ENCODE measurements at places on chromosomes 6 and 20.
A peak's percentile ranks its signal among the peaks of the same experiment; 100 is the strongest.

DNA sequence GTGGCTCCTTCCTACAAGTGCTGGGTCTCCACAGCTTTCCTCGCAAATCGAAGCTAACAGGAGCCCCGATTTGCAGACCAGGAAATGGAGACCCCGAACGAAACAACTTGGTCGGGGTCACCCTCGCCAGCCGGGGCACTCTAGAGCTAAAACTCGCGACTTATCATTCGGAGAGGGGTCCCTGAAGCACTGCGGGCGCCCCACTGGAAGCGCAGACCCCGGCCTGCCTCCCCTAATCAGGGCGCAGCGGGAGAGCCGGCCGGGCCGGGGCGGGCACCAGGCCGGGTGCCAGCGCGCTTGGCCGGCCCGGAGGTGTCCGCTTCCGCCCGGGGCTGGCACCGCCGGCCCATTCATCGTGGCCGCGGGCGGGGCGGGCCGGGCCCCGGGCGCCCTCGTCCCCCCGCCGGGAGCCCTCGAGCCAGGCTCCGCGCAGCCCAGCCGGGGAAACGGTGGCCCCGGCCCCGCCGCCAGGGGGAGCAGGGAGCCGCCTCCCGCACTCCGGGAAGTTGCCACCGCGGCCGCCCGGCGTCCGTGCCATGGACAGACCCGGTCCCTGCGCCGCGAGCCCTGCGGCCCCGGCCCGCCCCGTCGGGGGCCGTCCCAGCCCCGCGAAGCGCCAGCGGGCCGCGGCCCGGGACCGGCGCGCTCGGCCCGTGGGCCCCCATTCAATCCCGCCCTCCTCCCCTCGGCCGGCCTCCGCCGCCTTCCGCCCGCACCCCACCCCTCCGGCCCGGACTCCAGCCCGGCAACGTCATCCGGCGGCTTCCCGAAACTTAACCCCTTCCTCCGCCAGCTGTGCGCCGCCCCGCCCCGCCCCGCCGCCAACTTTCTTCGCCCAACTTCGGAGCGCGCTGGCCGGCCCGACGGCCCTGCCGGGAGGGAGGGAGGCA is 961 bp downstream of the RRBP1 start:
- DNase-seq: peak; percentile 68
- H3K4me3 ChIP-seq: peak overlapping the region; percentile 71
- H3K27me3 ChIP-seq: no peaks in the 10 kb centered on the region
- no peaks in the 10 kb centered on the region for H3K36me3 ChIP-seq
- H3K4me1 ChIP-seq: peaks cover 7% of the 10 kb centered on the region

- no peaks in the 10 kb centered on the region for H3K4me1 ChIP-seq
- no peaks in the 10 kb centered on the region for H3K36me3 ChIP-seq
Measured at GRCh38 chr20:54323227-54323734, 115.4 kb downstream of the PFDN4 start.

DNA sequence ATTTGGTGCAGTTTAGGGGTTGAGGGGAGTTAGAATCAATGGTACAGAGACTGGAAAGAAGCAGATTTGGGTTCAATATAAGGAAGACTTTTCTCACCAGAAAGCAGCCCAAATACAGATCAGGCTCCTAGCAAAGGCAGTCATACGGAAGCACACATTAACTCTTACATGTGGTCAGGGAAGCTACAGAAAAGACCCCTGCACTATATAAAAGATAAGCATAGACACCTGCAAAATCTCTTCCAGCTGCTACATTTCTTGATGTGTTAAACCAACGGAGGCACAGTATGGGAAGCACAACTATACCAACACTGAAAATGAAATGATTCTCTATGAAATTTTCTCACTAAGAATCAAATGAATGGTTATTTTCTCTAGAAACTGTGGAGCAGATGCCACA is 150.8 kb downstream of the GMDS start:
- H3K4me3 ChIP-seq: no peak overlapping the region
- H3K27me3 ChIP-seq: no peaks in the 10 kb centered on the region
- no peak for DNase-seq
- H3K27ac ChIP-seq: no peak overlapping the region
- H3K4me1 ChIP-seq: no peaks in the 10 kb centered on the region

DNA sequence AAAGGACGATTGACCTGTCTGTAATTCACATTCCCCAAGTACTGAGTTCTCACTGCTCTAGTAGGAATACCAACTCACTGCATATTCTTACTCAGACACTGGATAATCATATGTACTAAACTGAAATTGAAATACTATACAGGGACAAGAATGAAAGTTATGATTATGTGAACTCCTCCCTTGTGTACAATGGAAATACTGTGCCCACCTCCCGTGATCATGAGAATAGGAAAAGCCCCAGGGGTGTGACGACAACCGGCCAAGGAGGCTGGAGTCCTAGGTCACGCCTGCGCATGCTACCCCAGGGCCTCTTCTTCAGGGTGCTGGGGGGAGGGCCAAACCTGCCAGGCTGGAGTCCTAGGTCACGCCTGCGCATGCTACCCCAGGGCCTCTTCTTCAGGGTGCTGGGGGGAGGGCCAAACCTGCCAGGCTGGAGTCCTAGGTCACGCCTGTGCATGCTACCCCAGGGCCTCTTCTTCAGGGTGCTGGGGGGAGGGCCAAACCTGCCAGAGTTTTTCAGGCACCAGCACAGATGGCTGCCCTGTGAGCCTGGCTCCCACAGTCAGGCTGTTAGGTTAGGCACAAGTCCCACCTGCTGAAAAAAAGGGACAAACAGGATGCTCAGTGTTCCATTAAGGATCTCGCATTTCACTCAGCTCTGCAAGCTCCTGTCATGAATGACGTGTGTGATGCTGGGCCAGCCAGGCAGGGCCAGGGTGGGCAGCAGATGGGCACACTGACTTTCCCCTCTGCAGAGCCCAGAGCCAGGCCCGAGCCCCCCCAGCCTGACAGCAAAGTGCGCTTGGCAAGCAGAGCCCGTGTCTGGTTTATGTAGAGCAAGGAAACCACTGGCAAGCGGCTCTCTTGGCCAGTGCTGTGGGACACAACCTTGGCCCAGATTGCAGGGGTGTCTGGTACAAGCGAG is 107.7 kb downstream of the FOXF2 start:
- no peaks in the 10 kb centered on the region for H3K4me1 ChIP-seq
- no peak for DNase-seq
- H3K27me3 ChIP-seq: no peaks in the 10 kb centered on the region
- H3K36me3 ChIP-seq: no peaks in the 10 kb centered on the region
- H3K27ac ChIP-seq: no peak overlapping the region

- no peaks in the 10 kb centered on the region for H3K4me1 ChIP-seq
- DNase-seq: no peak
- H3K36me3 ChIP-seq: no peaks in the 10 kb centered on the region
- H3K4me3 ChIP-seq: no peak overlapping the region
Measured at GRCh38 chr20:57716202-57716601, 6.4 kb upstream of the PMEPA1 start.

Data from breast epithelium (tissue), 4 donors.